ENCODE measurements at places on chromosomes 5 and 9.

- no peak for DNase-seq
Measured at GRCh38 chr9:35882996-35883395, 12.8 kb upstream of the OR13J1 start.

GRCh38 chr9:6692881-6693361 is 47.4 kb upstream of the GLDC start:
- no peak for DNase-seq

DNA sequence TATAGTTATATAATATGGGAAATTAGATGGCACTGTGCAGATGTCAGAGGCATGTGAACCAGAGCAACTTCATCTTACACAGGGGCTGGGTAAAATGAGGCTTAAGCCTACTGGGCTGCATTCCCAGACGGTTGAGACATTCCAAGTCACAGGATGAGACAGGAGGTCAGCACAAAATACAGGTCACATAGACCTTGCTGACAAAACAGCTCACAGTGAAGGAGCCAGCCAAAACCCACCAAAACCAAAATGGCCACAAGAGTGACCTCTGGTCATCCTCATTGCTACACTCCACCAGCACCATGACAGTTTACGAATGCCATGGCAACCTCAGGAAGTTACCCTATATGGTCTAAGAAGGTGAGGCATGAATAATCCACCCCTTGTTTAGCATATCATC is 479.4 kb downstream of the TLR4 start:
- DNase-seq: no peak

GRCh38 chr5:178529080-178529479 is 61.1 kb downstream of the COL23A1 start:
- no peak for DNase-seq
